ENCODE measurements at places on chromosomes 7 and 10.
A peak's percentile ranks its signal among the peaks of the same experiment; 100 is the strongest.

DNA sequence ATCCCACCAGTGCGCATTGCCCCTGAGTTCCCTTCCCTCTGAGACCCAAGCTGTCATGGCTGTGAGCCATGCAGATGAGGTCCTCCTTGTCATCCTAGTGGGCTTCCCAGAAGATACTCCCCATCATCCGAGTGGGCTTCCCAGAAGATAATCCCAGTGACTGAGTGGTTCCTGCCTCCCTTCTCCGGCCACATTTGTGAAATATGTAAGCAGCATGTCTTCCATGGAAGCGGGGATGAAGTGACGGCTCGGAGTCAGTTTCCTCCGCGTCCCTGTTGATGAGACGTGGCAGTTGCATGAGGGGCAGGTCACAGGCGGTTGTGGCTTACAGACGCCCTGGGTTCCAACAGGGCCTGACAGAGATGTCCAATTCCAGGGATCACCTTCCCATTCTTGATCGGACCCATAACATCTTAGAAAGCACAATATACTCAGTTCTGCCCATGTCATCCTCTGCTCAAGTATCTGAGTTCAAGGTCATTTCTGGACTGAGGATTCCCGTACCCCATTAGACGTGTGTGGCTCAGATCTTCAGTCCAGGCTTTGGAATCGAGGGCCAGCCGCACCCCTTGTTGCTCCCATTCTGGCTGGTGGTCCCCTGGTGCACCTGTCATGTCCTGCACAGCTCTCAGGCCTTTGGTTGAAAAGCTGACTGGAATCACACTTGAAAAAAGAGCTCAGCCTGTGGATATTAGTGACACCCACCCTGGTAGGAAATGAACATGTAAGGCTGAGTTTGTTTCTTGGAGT lies 166.9 kb downstream of the PTPRN2 start:
- no peak for DNase-seq

- peak; percentile 89 for DNase-seq
Observed at GRCh38 chr7:74256491-74257408, 2.6 kb upstream of the RFC2 start.

- DNase-seq, result no peak
Observed at GRCh38 chr7:67671006-67671548, 674.4 kb downstream of the TYW1 start.

GRCh38 chr7:51013861-51014511 lies 231.3 kb upstream of the GRB10 start:
- no peak for DNase-seq

- DNase-seq, result no peak
Observed at GRCh38 chr10:124287791-124288190, 130.9 kb downstream of the OAT start.

DNA sequence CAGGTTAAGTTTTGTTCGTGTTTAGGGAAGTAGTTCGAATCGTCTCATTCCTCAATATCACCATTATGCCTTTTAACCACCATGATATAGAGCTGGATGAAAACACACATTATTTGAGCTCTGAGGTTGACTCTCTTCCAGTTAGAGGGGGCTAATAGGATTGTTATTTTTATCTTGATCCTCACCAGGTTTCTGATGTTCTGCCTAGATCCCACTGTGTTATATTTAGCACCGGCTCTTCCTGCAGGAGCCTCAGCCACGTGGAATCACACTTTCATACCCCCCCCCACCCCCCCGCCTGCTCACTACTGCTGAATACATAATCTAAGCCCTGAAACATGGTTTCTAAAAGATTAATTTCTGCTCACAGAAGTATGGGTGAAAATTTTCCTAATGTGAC lies 88.3 kb downstream of the NRCAM start:
- no peak for DNase-seq

DNA sequence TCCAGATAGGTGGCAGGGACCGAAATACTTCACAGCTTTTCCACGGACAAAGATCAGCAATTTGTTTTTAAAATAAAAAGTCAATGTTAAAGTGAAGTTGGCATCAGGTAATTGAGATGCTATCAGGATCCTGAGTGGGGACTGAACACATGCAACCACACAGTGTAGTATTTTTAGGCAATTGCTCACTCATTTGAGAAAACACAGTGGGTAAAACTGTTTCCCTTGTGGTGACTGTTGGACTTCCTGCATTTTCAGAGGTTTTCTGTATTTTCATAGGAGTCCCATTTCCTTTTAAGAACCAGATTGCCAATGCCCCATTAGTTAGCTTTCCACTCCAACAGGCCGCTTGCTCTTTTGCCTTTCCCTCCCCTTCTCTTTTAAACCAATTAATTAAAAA lies 159.5 kb upstream of the ZNF32 start:
- peak; percentile 41 for DNase-seq

DNA sequence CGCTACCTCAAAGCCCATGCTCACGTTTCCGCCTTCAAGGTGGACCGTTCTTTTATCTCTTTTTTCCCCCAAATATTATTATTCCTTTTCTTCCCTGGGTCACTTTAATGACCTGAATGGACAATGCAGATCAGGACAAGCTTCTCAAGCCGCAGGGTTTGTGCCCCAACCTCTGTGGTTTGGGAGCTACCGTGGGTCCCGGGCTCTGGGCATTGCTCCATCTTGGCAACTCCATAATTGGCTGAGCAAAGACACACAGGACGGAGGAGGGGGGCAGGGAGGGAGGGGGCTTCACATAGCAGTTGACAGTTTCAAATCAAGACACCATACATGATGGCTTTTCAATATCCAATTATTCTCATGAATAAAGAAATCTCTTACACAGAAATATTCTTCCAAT lies 308.1 kb upstream of the FZD8 start:
- no peak for DNase-seq

- peak; percentile 40 for DNase-seq
Observed at GRCh38 chr7:66265566-66265965, 60.4 kb downstream of the TPST1 start.

DNA sequence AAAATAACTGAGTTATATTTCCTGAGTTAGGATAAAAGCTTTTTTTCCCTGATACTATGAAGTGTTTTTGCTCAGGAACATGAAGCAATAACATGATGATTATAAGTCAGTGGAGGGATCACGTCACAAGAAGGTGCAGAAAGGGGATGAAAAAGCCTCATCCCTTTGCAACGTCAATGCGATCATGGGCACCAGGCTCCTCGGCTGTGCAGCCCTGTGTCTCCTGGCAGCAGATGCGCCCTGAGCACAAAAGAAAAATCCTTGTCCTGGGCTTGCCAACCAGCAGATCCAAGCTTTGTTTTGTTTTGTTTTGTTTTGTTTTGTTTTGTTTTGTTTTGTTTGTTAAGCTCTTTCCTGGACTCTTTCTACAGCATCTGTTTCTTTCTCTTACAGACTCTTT lies 103.5 kb upstream of the PRSS1 start:
- no peak for DNase-seq

DNA sequence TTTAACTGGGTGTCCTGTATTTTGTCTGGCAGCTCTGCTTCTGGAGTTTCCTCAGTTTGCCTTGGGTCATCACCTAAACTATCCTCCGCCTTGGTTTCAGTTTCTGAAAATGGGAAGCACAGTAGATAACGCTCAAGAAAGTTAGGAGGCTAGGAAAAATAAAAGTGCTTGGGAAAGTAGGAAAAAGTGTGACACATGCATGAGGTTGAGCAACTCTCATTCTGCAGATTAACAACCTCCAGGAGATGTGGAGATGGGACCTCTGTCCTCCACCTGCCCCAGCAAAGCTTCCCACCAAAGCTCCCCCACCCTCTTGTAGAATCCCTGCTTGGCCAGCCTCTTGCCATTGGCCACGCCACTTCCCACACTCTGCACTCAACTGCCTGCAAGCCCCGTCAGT lies 13.1 kb upstream of the ZCCHC24 start:
- no peak for DNase-seq

GRCh38 chr10:8768852-8769251 lies 714.4 kb downstream of the GATA3 start:
- DNase-seq, result no peak

- DNase-seq, result no peak
Observed at GRCh38 chr10:130570074-130570473, 433.9 kb downstream of the GLRX3 start.

GRCh38 chr10:105592468-105592867 lies 951.4 kb downstream of the SORCS3 start:
- DNase-seq, result no peak

GRCh38 chr7:140738280-140738679 lies 41.8 kb downstream of the NDUFB2 start:
- DNase-seq, result no peak

DNA sequence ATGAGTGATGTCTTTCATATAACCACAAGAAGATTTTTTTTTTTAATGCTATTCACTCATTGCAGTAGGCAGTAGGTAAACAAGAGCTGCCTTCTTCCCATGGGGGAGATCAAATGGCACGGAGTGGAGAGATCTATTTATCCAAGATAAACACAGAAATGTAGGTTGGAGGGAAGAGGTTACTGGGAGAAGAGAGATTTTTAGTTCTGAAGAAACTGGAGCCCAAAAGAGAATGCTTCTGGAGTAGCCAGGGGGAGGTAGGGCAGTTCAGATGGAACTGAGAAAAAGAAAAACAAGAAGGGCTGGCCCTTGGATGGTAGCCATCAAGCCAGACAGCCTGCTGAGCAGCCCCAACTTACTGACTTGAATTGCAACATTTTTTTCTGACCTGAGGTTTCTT lies 270.1 kb upstream of the TPK1 start:
- DNase-seq, result no peak

- DNase-seq, result no peak
Observed at GRCh38 chr10:103197903-103198302, 4.8 kb upstream of the NT5C2 start.

- DNase-seq, result peak; percentile 83
Observed at GRCh38 chr7:2876031-2876731, 32.1 kb upstream of the GNA12 start.

Measured in astrocyte of the spinal cord (primary cell).